Mesenteric fat pad (tissue), 1 donor: ENCODE measurements at places on chromosomes 11 and 22.

DNA sequence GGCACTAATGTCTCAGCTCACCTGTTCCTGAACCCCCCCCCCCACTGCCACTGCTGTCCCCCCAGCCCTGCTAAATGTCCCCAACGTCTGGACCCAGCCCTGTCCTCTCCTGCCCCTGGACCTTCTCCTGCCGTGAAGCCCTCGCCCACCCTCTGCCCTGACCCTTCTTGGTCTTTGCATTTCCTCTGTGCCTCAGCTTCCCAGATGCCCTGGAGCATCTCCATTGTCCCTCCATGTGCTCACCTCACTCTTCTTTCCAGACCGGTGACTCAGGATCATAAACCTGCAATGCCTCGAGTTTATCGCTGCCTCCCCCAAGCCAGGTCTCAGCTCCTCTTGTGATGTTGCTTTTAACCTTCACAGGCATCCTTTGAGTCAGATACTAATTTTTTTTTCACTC, 416.4 kb downstream of the BRD1 start:
- peak; percentile 53 for DNase-seq

- no peak for DNase-seq
Observed at GRCh38 chr11:15931497-15931896, 424.8 kb downstream of the SOX6 start.

DNA sequence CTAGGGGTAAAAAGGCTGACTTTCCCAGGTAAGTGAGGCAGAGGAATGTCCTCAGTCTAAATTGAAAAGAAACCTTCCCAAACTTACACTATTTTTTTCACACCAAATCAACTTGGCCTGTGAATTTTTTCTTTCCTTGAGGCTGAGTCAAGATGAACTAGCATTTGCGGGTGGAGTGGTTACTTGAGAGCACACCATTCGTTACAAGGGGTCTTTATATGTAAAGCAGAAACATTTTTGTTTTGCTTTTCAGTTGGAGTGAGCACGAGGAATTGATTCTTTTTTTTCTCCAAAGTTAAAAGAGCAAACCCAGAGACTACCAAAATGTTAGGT, 36.4 kb downstream of the MAML2 start:
- DNase-seq: no peak

GRCh38 chr11:103532133-103532788, 423.0 kb downstream of the DYNC2H1 start:
- DNase-seq: no peak

GRCh38 chr22:42111798-42112197, 18.8 kb downstream of the CYP2D6 start:
- DNase-seq: no peak

- DNase-seq: no peak
Observed at GRCh38 chr11:30346068-30346688, 23.3 kb downstream of the ARL14EP start.

DNA sequence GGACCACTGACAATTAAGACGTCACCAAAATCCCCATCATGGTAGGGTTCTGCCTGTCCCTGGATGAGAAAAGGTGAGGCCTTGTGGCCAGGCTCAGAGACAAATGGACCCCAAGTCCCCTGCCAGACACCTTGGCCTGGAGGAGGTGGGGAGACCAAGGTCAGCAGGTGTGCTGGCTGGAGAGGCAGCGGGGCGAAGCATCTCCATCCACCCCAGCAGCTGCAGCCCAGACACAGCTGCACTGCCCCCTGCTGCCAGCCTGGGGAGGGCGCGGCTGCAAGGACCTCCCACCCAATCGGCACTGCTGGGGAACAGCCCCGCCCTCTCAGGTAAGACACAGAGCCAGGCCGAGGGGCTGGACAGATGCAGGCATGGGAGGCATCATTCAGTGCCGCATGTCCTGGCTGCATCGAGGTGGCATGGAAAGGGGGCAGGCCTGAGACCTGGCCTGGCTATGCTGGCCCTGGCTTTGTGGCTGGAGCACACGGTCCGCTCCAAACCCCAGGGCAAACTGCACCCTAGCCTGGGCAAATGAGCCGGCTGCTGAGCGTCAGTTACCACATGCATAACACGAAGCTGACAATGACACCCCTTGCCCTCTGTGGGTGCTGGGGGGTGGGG, 12.2 kb upstream of the MFNG start:
- no peak for DNase-seq

GRCh38 chr11:14542324-14542723, 22.1 kb upstream of the PSMA1 start:
- no peak for DNase-seq

- DNase-seq: no peak
Observed at GRCh38 chr11:116605543-116606459, 167.0 kb downstream of the BUD13 start.

- no peak for DNase-seq
Observed at GRCh38 chr22:32677876-32678275, 123.6 kb upstream of the TIMP3 start.

DNA sequence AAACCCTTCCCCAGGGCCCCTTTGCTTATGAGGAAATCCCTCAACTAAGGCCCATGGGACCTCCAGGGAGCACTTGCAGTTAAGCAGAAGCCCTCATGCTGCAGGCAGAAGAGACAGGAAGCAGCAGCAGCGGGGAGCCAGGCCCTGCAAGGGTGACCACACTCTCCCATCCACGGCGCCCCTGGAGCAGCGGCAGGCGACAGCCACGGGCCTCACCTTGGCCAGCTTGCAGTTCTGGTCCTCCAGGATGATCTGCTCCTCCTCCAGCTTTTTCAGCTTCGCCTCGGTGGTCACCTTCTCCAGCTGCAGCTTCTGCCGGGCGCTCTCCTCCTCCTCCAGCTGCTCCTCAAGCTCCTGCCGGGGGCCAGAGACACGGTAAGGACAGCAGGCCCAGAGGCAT, 47.0 kb downstream of the APOL1 start:
- DNase-seq: no peak
